ENCODE measurements at places on chromosomes 1 and 21.

DNA sequence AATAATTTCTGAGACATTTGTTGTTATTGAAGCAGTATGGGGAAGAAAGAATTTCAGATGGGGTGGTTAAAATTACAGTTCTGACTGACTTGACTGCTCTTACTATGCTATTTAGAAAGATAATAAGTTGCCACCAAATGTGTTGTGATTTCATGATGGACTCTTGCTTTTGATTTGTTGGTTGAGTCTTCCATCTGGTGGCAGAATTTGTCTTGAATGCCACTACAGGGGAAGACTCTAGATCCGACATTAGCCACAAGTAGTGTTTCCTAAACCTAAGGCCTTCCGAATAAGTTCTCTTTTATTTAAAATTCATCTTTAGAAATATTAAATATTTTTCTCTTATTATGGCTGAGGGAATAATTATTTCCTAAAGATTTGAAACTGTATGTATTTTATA lies 190.9 kb upstream of the ADGRL4 start:
- no peak for DNase-seq

DNA sequence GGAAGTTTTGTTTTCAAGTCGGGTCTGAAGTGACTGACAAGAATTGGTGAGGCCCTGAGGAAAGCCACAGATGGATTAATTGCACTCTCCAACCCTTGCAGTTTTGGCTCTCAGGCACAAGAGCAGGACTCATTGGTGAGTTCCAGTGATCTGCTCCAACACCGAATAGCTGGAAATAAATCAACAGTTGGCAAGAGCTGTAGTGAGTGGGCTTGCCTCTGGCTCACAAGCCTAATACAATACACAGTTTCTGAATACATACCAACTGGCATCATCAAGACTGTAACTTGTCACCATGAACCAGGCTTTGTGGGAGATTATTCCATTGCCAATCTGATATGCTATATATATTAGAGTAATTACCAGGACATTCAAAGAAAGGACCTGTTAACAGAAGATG lies 131.6 kb downstream of the GRIK1 start:
- DNase-seq = no peak

- peak; percentile 56 for DNase-seq
These were observed 5.3 kb upstream of the MROH9 start for GRCh38 chr1:170929835-170930554.

DNA sequence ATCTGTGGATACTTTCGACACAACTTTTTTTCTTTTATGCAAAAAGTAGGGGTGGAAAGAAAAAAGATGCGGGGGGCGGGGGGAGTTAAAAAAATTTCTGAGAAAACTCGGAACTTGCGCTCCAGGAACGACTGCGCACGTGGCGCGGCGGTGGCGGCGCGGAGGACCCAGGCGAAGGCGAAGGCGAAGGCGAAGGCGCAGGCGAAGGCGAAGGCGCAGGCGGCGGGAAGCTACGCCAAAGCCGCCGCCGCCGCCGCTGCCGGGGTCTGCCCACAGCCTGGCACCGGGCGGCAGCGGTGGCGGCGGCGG lies 208 bp upstream of the BARHL2 start:
- no peak for DNase-seq

Measured in NCI-H1092 treated with DMSO at 0.1 percent for 48 hours (cell line).